ENCODE measurements at places on chromosomes 12 and 14.

GRCh38 chr12:62575036-62575435, 108.4 kb downstream of the MON2 start:
- DNase-seq, result no peak

GRCh38 chr14:101197595-101198397, 294.3 kb upstream of the RTL1 start:
- no peak for DNase-seq

DNA sequence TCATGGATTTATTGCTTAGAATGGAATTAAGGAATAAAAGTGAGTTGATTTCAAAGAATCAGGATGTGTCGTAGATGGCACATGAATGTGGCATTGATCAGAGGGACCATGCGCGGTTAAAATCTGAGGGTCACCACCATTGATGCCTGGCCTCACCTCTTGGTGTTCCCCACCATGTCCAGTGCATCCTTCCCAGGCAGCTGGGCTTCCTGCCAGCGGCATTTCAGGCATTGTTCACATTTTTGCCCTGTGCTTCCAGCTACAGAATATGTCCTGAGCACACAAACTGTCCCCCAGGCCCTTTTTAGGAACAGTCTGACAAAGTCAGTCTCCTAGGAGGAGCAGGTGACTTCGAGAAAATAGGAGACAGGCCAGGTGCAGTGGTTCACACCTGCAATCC, 42.0 kb upstream of the TSPAN9 start:
- DNase-seq, result no peak

GRCh38 chr12:116558280-116559161, 660 bp upstream of the MAP1LC3B2 start:
- no peak for DNase-seq

- DNase-seq, result no peak
These were observed 29.0 kb downstream of the NFKBIA start for GRCh38 chr14:35375558-35376025.

- DNase-seq, result no peak
These were observed 9.4 kb downstream of the PLEKHA5 start for GRCh38 chr12:19138956-19139355.
